ENCODE measurements at places on chromosomes 1 and 21. TPM values are rescaled to one million over a fixed set of nuclear protein-coding genes. Genes with fewer than 3 reads are reported as not detected.

Gene PYHIN1
- polyA plus RNA-seq, result 0.11 TPM

Gene TRABD2B
- 17.0 TPM for polyA plus RNA-seq

Gene ACTN2
- polyA plus RNA-seq, result 0.70 TPM

Gene LRIG2
- polyA plus RNA-seq, result 18.9 TPM

Gene UBL4B
- not detected for polyA plus RNA-seq

Gene MAEL
- polyA plus RNA-seq, result 1.4 TPM

Gene CYYR1
- polyA plus RNA-seq, result 55.3 TPM

Gene S100A9
- polyA plus RNA-seq, result 31.7 TPM

Gene ARHGAP29
- 80.8 TPM for polyA plus RNA-seq

Gene ADAMTS5
- 27.0 TPM for polyA plus RNA-seq

Gene LCE2D
- polyA plus RNA-seq, result not detected

Gene THBS3
- 52.9 TPM for polyA plus RNA-seq

Gene UBE2U
- polyA plus RNA-seq, result not detected

Gene HPDL
- 3.2 TPM for polyA plus RNA-seq

Gene CREB3L4
- 33.1 TPM for polyA plus RNA-seq

Gene ATP6V1G3
- 4.9 TPM for polyA plus RNA-seq

Gene SLFNL1
- polyA plus RNA-seq, result 0.47 TPM

Gene TNFRSF25
- 27.7 TPM for polyA plus RNA-seq

Gene CACNA1E
- 0.47 TPM for polyA plus RNA-seq

Gene RNU1-1
- not detected for polyA plus RNA-seq

Gene SNX27
- 19.7 TPM for polyA plus RNA-seq

Gene HRNR
- polyA plus RNA-seq, result 0.93 TPM

Gene KRTAP10-2
- polyA plus RNA-seq, result not detected

Gene TBX19
- 2.2 TPM for polyA plus RNA-seq

Gene ARTN
- 2.4 TPM for polyA plus RNA-seq

Gene TDRD5
- 3.5 TPM for polyA plus RNA-seq

Gene TESK2
- 5.6 TPM for polyA plus RNA-seq

Gene FCN3
- 0.85 TPM for polyA plus RNA-seq

All from left renal pelvis (tissue), 4 donors.